ENCODE measurements at places on chromosomes 13 and 19. TPM values are rescaled to one million over a fixed set of nuclear protein-coding genes. Genes with fewer than 3 reads are reported as not detected.
A peak's percentile ranks its signal among the peaks of the same experiment; 100 is the strongest.

DNA sequence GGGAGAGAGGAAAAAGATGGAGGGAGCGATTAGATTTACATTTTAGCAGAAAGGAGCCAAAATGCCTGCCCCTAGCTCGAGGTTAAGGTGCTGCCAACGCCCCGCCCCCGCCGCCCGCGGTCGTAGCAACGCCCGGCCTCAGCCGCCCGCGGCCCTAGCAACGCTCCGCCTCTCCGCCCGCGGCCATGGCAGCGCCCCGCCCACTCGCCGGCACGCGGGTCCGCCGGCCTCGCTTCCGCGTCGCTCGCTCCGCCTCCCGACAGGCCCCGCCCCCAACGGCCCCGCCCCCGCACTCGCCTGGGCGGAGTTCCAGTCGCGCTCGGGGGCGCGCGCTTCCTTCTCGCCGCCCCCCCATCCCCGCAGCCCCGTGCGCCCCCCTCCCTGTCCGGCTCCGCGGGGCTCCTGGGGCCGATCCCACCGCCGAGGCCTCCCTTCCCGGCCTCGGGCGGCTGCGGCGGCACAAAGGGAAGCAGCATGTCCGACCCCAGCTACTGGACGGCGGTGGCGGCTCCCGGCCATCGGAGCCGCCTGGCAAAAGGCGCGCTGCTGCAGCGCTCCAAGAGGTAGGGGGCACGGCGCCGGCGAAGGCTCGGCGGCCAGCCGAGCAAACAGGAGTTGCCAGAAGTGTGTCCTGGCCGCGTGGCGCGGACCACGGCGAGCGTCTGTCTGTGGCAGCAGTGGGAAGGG is 20.3 kb downstream of the MAST3 start:
- peak; percentile 94 for DNase-seq

DNA sequence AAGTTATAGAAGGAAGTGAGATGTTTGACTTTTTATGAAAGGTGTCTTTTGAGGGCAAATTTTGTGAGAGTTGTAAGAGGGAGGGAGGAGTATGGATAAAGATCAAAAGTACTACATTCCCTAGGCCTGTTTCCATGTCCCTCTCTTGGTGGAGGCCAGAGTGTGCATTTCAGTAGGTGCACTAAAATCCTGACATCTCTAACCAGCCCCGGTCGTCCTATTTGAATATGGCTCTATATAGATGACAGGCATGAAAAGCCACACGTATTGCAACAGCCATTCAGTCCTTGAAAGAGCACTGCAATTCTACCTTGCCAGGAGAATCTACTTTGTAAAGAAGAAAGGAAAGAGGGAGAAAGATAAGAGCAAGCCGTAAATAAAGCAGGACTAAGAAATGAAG is 510.1 kb downstream of the IRS2 start:
- DNase-seq: no peak

GRCh38 chr19:38915329-38916321 is 3.6 kb upstream of the CCER2 start:
- DNase-seq: no peak

Gene SHC2
- 31.6 TPM for total RNA-seq

DNA sequence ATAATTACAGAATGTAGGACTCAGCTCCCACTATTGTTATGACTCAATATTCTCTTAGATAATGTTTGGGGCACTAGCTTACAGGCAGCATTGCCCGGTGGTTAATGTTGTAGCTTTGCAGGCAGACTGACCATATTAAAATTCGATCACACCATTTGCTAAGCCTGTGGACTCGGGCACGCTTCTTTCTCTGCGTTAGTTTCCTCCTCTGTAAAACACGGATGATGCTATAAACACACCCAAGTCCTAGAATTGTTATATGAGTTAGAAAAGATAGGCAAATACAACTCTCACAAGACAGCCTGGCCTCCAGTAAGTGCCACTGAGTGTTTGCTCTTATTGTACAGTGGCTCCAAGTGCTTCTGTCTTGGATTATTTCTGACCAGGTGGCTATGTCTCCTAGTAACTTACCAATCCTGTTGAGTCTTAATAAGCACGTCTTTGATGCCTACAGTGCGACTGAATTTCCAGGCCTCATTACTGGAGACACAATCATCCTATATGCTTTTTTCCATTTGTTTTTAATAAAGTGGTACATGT is 50.0 kb upstream of the ALOX5AP start:
- no peak for DNase-seq

Gene OR10H4
- not detected for total RNA-seq

DNA sequence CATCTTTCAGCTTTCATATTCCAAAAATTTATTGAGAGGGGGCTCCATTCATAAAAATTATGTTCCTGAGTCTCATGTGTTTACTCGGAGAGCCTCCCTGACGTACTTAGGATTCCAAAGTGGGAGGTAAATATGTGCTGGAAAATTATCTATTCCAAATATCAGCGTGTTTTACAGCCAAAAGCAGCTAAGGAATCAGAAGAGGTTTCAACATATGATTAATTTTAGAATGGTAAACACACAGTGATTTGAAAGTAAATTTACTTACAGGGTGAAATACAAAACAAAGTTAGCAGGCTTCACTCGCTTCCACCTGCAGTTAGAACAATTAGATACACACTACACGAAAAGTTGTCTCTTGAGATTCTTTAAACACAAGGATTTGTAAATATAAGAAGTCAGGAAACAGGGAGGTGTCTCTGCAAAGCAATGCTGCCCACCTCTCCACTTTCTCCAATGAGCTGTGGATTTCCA is 313.8 kb upstream of the NBEA start:
- DNase-seq: no peak

Gene RFPL4A
- not detected for total RNA-seq

Gene KLF16
- 20.2 TPM for total RNA-seq

GRCh38 chr19:43462785-43463380 is 2.5 kb downstream of the LYPD3 start:
- DNase-seq: no peak

DNA sequence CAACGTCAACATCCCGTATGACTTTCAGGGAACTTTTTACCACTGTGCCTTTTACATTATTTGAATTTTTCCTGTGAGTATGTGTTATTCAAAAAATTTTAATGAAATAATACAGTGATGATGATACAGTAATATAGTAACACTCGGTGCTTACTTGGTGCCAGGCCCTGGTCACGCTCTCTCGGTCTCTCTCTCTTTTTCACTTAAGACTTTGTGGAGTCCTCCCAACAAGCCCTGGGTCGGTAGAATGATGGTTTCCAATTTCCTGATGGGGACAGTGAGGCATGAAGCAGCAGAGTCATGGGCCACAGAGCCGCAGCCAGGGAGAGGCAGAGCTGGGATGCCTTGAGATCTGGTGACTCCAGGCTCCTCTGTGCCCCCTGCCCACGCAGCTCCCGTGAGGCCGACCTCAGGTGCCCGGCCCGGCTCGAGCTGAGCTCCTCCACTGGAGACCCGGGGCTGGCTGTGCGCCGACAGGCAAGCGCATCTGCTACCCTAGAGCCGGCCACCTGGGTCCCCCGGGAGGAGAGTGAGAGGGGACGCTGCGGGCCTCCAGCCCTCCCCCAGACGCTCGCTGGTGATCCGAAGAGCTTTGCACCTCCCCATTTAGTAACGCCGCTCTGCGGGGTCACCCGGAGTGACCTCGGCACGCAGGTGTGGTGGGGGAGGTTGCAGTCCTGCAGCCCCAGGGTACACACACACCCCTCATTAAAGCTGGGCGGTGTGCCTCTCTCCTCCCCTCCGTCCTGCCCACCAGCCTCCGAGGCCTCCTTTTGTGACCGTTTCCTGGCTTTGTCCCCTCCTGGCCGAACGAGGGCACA is 4.4 kb upstream of the SBK3 start:
- no peak for DNase-seq

GRCh38 chr19:15869109-15869555 is 28.7 kb downstream of the CYP4F2 start:
- DNase-seq: no peak

- DNase-seq: no peak
Measured at GRCh38 chr13:110377826-110378201, 70.7 kb downstream of the COL4A2 start.

- DNase-seq: peak; percentile 56
Measured at GRCh38 chr13:31846961-31847752, 107.8 kb downstream of the RXFP2 start.

GRCh38 chr13:41756198-41756880 is 204.6 kb downstream of the VWA8 start:
- no peak for DNase-seq

DNA sequence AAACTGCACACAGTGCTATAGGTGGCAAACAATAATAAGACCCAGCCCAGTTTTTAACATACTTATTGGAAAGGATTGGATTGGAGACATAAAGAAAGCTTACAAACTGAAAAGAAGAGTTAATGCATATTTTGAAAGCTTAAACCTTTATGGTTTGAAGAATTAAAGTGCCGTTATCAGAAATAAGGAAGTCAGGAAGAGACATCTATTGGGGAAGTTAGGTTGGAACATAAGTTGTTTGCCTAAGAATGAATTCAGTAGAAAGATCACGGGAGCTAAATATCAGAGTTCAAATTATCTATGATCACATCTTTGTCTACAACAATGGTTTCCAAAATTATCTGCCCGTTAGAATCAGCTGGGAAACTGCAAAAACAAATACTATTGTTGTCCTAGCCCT is 767.9 kb downstream of the PCDH9 start:
- DNase-seq: no peak

DNA sequence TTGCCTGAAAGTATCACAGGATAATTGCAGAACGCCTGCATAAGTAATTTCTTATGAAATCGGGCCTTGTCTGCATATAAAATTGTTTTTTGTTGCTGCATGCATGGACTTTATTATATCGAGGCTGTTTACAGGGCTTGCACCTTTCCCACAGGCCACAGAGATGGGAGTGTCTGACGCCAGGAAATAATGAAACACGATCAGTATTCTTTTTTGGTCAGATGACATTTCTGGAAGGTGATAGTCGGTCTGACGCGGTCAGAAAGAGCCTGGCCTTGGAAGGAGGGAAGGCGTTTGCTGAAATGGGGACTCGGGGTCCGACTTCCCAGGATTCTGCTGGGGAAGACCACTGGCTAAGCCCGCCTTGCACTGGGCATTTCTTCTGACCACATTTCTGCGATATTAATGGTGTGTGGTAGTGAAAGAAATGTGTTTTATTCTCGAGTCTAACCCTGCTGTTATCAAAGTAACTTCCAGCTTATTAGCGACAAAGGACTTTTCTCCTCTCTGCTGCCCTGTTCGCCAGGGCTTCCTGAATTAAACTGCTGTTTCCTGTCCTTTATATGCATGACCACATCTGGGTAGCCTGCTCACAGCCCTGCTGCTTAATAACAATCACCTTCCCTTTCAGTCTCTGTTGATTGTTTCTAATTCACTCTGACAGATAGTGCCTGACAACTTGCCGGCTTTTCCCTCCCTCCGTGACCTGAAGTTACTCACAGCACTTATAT is 11.6 kb upstream of the ZNF536 start:
- DNase-seq: no peak

GRCh38 chr13:23750383-23751121 is 138.6 kb downstream of the MIPEP start:
- DNase-seq: no peak

GRCh38 chr19:14081797-14082674 is 3.5 kb downstream of the C19orf67 start:
- DNase-seq: peak; percentile 81

DNA sequence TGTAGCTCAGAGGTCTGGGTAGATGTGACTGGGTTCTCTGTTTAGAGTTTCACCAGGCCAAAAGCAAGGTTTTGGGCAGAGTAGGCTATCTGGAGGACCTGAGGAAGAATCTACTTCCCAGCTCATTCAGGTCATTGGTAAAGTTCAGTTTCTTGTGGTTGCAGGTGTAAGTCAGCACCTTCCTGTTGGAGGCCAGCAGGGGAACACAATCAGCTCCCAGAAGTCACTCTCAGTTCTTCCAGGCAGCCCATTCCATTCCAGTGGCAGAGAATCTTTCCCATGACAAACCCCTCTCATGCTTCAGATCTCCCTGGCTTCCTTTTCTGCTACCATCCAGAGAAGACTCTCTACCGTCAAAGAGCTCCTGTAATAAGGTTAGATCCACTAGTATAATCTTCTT is 176.2 kb upstream of the UFM1 start:
- no peak for DNase-seq

Gene CEBPA
- total RNA-seq: 20.4 TPM

GRCh38 chr19:13849991-13850909 is 26.7 kb upstream of the NANOS3 start:
- peak; percentile 91 for DNase-seq

DNA sequence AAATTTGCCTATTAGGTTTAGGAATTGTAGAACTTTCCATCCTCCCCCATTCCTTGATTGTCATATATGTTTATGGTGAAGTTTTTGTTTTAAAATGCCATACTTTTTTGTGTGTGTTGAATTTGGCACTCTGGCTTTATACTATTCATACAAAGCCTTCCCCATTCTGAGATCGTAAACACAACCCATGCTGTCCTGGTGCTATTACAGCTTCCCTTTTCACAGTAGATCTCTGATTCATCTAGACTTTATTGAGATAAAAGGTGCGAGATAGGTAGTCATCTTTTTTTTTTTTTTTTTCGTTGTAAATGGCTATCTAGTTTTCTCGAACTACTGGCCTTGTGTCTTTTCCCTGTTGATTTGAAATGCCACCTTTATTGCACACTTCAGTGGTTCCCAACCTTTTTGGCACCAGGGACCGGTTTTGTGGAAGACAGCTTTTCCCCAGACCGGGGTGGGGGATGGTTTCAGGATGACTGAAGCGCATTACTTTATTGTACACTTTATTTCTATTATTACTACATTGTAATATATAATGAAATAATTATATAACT is 94.6 kb downstream of the LRCH1 start:
- no peak for DNase-seq

Gene DMKN
- 26.5 TPM for total RNA-seq

GRCh38 chr13:111245576-111246384 is 74.7 kb upstream of the TEX29 start:
- DNase-seq: no peak

DNA sequence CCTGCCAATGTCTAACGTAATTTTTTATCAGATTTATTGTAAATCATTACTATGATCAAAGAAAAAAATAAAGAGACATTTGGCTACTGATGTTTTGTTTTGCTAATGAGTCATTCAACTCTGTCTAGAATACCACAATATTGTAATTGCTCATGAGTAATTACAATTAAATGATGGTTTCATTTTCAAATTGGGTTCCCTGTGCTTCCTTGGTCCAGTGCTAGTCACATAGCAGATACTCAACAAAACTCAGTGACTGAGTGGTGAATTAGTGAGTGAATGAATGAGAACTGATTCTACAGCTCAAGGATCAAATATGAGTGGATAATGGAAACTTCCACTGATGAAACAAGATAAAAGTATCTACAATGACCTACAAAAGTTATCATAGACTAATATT is 304.7 kb downstream of the POU4F1 start:
- DNase-seq: no peak

Gene GDF15
- total RNA-seq: 8.3 TPM

All from sciatic nerve (tissue), 2 donors.